ENCODE measurements at places on chromosomes 6 and 20.

DNA sequence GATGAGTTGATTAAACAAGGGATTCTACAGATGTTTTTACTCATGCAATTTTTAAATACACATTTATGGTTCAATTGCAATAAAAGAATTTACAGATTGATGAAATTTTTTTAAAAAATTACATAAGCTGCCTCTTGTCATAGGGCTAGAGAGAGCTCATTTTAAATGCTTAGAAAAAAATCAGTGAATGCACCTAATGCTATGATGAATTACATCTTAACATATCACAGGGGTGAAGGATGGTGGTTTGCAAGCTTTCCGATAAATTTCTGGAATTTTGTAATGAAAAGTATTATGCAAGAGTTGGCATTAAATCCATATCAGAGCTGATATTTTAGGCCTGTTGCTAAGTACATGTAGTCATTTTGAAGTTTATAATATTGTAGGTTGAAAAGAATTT, 29.6 kb downstream of the DSE start:
- DNase-seq: no peak

- DNase-seq: no peak
These were observed 84.3 kb downstream of the CTNNBL1 start for GRCh38 chr20:37777988-37778659.

DNA sequence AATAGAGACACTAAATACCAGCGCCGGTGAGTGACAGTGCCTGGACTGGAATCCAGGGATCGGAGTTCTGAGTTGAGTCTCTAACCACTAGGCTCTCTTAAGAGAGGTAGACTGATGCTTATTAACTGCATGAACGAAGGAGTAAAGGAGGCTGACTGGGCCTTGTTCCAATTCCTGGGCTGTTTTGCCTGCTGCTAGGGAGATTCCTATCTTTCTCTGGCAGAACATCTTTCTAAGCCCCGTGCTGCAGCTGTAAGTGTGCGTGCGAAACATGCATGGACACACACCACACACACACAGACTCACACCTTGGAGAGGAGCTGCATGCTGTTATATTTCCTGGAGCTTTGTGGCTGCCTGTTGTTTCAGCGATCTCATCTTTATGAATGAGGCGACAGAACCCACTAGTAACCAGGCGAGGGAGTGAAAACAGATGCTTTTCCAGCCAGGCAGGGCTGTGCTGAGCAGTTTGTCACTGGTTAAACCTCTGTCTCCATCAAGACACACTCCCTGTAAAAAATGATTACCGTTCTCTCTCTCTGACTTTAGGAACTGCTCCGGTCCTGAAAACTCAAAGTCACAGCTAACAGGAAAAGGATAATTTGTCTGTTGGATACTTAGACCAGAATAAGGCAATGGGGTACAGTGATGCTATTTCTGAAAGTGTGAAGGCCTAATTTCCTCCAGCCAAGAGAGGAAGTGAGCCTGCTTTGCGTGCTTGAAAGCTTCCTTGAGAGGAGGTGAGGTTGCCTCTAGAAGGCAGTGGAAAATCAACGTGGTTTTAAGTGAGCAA, 157.4 kb upstream of the ZNF217 start:
- no peak for DNase-seq

DNA sequence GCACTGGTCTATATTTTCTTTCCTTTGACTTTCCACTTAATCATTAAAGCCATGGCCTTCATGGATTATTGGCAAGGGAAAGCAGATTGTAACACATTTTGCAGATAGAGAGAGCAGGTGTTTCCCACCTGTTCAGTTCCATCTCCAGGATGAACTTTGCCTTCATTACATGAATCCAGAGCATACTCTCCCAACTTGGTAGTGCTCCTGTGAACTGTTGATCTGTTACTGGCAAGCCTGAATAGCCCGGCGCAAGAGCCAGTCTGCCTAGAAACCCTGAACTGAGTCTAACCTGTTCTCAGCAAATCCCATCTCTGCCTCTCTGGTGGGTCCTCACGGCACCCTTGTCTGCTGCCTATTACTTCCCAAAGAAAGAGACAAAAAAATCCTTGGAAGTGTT, 210.3 kb downstream of the PLCB1 start:
- no peak for DNase-seq

GRCh38 chr6:118992186-118992795, 57.3 kb upstream of the MCM9 start:
- DNase-seq: no peak

DNA sequence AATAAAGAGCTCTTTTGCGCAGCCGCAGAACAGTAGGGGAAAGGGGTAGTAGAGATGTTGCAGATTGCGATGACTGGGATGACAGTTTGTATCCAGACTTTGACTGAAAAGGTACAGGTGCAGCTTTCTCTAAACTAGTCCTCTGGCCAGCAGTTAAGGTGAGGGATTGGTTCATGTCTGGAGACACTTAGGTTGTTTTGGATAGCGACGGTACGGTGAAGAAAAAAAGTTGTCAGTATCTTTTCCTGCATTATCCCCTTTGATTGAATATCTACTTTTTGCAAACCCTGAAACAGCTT, 537 bp downstream of the PRR3 start:
- DNase-seq: no peak
